ENCODE measurements at places on chromosomes 5 and 9. TPM values are rescaled to one million over a fixed set of nuclear protein-coding genes. Genes with fewer than 3 reads are reported as not detected.

GRCh38 chr9:130242270-130243014 is 23.1 kb upstream of the HMCN2 start:
- no peak for DNase-seq

DNA sequence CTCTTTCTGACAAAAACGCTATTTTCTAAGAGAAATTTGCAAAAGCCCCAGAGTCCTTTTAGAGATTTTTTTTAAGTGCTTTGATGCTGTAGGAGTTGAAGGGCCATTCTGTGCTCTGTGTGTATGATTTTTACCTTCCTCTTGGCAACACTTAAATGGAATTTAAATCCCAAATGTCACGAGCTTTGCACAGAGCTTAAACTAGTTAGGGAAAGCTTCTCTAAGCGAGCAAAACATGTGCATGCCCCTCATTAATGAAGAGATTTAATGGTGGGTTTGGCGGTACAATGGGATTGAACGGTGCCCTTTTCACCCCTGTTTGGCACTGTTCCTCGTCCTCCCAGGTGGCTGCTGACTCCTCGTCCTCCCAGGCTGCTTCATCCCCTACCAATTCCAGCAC is 220.7 kb downstream of the DRD1 start:
- no peak for DNase-seq

GRCh38 chr9:92846662-92847145 is 31.1 kb downstream of the ZNF484 start:
- no peak for DNase-seq

DNA sequence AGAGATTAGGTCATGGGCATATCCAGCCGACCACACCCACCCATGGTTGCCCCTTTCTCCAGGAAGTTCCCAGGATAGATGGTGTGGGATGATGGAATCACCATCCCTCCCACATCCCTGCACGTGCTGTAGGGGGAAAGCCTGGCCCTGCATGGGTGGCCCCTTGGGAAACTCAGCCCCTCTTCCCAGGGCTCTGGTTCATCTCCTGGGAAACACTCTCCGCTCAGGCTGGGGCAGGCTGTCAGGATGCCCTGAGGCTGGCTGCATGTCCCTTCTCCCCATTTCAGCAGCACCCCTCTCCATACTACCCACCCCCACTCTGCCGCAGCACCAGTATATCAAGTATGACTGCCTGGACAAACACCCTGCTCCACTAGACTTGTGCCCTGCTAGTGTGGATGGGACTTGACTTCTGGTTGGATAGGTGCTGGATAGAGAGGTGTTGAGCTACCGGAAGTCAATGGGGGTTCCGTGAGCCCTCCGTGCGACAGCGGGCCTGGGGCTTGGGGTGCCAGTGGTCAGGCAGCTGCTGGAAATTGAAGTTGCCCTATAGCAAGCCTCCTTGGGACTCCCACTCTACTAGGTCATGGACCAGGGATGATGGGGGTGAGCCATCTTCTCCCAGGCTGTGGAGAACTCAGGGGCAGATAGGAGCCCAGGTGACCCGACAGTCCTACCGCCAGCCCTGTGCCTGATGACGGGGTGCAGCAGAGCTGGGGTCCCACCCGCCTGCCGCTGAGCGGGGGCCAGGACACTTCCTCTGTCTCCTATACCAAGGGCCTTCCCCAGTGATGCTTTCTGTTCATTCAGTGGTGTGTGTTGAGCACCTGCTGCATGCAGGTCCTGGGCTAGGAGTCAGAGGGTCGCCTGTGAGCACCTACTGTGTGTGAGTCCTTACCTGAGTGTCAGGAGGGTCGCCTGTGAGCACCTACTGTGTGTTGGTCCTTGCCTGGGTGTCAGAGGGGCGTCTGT is 69.4 kb upstream of the COL5A1 start:
- no peak for DNase-seq

- no peak for DNase-seq
Measured at GRCh38 chr5:173961418-173961817, 27.6 kb upstream of the C5orf47 start.

GRCh38 chr9:137574192-137574591 is 4.5 kb downstream of the DPH7 start:
- no peak for DNase-seq

DNA sequence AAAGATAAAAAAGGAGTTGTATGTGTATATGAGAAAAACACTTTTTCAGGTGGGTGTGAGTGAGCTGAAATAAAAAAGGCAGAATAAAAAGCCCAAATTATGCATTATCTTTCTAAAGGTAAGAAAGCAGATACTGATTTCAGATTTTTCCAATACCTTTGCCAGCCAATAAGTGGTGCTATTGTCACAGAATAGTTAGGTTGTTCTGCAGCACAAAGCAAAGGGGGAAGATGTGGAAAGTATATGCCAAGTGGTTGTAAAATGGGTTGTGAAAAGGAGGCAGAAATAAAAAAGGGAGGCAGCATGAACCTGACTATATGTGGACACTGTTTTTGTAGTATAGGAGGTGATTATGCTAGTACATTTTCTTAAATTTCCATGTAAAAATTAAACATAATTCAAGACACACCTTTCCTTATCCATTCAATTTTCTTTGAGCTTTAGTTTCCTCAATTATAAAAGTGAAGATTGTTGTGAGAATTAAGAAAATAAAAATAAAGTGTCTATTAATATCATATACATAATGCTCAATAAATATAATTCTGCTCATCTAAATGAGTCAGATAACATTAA is 106.7 kb downstream of the SMIM15 start:
- DNase-seq: peak; percentile 72

DNA sequence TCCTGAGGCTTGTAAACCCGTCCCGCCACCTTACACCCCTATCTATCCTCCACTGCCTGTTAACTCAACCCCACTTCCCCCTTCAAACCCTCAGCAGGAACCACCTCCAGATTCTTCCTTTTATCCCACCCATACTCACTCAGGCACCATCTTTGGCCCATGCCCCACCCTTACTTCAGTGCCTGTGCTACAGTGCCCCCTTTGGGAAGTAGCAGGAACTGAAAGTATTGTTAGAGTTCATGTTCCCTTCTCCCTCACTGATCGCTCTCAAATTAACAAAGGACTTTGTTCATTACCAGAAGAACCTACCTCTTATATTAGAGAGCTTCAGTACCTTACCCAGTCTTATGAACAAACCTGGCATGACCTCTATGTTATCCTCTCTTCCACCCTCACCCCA is 92.2 kb upstream of the MOCS2 start:
- no peak for DNase-seq

DNA sequence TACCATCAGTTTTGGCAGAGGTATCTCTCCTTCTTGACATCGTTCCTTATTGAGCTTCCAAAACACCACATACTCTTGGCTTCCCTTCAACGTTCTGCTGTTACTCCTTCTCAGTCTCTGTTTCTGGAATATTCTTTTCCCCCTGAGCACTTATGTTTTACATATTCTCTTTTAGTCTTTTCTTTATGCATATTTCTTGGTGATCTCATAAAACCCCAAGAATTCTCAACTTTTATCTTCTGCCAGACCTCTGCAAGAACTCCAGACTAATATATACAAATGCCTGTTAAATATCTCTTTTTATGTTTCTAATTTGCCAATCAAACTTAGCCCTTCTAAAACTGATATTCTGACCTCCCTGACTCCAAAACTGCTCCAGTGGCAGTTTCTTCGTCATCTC is 453.4 kb upstream of the CTNND2 start:
- DNase-seq: no peak

DNA sequence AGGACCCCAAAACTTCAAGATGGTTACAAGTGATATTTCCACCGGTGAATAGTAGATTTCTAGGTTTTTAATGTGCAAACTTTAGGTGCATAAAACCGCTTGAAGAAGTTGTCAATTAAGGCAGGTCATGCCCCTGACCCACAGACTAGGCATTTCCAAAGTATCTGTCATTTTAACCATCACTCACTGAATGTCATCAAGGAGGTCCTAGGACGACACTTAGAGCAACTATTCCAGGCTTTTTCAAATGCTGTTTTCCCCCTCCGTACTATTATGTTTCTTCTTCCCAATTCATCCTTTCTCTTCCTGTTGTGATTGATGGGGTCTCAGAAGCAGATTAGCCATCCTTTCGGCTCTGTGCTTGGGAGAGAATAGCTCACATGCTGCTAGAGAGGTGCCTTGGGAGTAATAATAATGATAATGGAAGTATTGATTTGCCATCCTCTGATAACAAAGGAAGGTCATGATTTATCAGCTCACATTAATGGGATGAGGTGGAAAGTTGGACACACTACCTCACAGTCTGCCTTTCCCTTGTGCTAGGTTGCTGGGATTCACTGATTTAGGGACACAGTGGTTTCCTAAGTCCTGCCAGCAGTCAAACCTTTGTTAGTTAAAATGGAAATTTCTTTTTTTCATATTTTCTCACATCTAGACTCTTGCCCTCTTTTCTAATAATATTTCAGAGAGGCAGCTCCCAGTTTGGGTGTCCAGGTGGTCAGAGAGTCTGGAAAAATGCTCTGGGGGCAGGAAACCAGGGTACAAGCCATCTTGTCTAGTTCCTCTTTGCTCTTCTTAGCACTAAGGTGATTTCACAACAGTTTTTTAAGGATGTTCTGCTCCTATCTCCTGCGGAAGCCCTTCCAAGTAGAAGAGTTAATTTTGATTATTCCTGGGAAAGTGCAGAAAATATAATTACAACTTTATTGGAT is 67.0 kb downstream of the PTTG1 start:
- DNase-seq: no peak

DNA sequence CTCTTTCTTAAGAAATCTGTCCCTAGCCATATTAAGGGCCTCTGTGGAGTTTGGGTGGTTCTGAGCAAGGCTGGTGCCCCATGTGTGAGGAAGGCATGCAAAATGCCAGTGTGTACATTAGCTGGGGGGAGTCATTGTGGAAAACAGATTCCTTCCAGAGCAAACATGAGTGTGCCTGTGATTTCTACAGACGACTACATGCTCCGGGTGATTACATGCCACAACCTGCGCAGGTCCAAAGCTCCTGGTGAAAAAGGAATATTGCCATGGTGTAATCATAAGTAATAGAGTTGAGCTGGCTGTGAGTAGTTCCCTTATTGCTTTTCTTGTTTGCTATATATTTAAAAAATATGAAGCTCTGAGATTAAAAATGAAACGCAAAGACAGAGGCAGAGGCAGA is 102.1 kb downstream of the ACER2 start:
- no peak for DNase-seq

DNA sequence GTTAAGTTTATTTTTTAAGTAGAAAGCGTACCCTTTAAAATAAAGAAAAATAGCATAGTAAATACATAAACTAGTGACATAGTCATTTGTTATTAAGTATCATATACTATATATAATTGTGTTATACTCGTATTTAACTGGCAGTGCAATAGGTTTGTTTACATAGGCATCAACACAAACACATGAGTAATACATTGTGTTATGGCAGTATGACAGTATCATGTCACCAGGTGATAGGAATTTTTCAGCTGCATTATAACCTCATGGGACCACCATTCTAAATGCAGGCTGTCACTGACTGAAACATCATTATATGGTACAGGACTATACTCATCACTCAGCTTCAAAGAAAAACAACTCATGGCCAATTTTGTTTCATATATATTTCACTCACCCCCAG is 8.4 kb upstream of the RIC1 start:
- DNase-seq: no peak

GRCh38 chr5:51829230-51829629 is 446.0 kb downstream of the ISL1 start:
- no peak for DNase-seq

DNA sequence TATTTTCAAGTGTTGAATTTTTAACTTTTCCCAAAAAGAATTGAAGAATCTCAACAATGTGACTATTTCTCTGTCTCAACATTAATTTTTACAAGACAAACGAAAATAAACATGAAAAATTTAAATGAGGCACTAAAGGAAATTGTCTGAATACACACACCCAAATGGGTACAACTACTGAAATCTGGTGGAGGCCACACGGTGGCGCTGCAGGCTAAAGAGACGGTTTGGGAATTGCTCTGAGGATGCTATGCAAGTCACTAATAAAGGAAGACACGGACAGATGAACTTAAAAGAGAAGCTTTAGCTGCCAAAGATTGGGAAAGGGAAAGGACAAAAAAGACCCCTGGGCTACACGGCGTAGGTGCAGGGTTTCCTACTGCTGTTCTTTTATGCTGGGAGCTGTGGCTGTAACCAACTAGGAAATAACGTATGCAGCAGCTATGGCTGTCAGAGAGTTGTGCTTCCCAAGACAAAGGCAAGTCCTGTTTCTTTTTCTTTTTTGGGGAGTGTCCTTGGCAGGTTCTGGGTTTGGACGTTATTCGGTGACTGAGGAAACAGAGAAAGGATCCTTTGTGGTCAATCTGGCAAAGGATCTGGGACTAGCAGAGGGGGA is at the start of gene PCDHB10:
PCDHB10 (plus strand) TSS at position 244 of the 616 bp plus-strand sequence; CDS start at position 444, 200 bp downstream.
- peak; percentile 5 for DNase-seq

DNA sequence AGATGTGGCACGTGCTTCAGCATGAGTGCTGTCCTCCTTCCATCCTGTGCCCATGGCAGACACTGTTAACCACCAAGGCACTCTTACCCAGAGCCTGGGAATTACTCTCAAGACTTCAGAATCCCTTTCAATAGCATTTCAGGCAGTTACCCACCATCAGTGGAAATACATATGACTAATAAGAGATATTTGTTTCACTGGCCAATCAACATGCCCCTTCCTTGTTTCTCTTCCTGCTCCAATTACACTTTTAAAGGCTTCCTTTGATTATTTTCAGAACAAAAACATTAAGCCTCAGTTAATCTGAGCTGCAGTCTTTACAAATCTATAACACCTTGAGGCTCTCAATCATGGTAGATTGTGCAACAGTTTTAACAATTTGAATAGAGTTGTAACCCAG is 70.8 kb downstream of the PRELID2 start:
- peak; percentile 45 for DNase-seq

- DNase-seq: peak; percentile 46
Measured at GRCh38 chr9:35070823-35071813, 1.3 kb downstream of the VCP start.

- DNase-seq: no peak
Measured at GRCh38 chr9:128372188-128372641, 1.0 kb downstream of the URM1 start.

DNA sequence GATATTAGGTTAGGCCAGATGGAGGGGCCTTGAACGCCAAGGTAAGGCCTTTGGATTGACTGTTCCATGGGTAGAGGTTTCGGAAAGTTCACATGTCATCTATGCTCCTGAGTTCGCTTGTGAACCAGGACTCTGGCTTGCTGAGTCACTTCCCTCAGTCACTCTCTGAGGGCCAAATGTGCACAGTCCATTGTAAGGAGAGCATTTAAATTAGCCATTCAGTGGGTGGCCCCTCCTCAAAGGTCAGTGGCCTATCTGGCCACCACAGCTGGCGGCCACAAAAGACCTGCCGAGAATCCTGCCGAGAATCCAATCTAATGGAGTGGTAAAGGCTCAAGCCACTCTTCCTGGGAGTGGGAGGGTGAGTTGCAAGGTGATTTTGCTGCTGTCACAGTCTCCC is 58.9 kb upstream of the ARAP3 start:
- no peak for DNase-seq

GRCh38 chr5:156971415-156971814 is 8.4 kb upstream of the TIMD4 start:
- no peak for DNase-seq

GRCh38 chr9:3371842-3372241 is 154.0 kb downstream of the RFX3 start:
- no peak for DNase-seq

- DNase-seq: no peak
Measured at GRCh38 chr5:14250748-14251701, 107.9 kb downstream of the TRIO start.

AQP7 gene
- total RNA-seq: 0.28 TPM

PRXL2C gene
- 9.0 TPM for total RNA-seq

PRUNE2 gene
- 1.4 TPM for total RNA-seq

DMRT3 gene
- not detected for total RNA-seq

CARTPT gene
- not detected for total RNA-seq

CCDC192 gene
- total RNA-seq: not detected

All from IMR-90 (cell line).